ENCODE measurements at places on chromosomes 7 and 10.

- no peak for DNase-seq
Measured at GRCh38 chr10:91242940-91243339, 22.5 kb downstream of the PCGF5 start.

- DNase-seq, result no peak
Measured at GRCh38 chr7:50303335-50304128, 984 bp upstream of the IKZF1 start.

GRCh38 chr7:44398511-44398911 is 73.1 kb upstream of the CAMK2B start:
- DNase-seq, result no peak

DNA sequence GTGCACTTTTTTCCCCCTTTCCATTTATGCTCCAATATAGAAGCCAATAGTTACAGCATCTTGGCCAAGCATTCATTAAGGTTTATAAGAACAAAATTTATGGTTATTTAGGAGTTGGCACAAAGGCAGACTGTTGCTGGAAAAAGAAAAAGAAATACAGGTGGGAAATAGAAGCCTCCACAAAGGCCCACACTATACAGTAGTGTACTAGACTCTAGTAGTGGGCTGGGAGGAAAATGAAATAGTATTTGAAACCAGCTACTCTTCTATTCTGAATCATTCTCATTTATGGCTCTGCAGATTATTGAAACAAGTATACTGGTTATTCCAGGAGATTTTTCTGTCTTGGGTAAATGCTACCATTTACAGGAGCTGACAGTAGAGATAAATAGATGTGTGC is 80.9 kb upstream of the CDK6 start:
- DNase-seq, result no peak

- no peak for DNase-seq
Measured at GRCh38 chr7:116340943-116341907, 130.9 kb downstream of the TES start.

- no peak for DNase-seq
Measured at GRCh38 chr10:65793738-65794425, 1132.0 kb upstream of the LRRTM3 start.

DNA sequence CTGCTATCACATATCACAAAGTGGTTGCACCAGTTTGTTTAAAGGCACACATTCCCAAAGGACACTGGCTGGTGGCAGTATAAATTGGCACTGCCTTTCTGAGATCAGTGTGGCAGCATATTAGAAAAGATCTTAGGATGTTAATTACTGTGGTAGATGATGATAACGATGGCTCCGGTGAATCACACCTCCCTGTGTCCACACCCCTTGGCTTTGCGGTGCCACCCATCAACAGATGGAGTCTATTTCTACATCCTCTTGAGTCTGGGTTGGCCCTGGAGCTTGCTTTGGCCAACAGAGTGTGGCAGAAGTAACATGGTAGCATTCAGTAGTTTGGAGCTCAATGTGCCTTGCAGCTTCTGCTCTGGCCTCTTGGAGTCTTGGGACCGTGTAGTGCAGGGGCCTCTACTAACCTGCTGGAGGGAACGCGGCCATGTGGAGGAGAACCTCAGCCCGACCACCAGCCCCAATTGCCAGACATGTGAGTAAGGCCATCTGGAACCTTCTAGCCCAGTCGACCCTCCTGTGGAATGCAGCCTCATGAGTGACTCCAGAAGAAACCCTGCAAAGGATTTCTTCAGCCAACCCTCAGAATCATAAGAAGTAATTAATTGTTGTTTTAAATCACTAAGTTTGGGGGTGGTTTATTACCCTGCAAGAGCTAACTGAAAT is 27.2 kb upstream of the PLEKHA1 start:
- no peak for DNase-seq

DNA sequence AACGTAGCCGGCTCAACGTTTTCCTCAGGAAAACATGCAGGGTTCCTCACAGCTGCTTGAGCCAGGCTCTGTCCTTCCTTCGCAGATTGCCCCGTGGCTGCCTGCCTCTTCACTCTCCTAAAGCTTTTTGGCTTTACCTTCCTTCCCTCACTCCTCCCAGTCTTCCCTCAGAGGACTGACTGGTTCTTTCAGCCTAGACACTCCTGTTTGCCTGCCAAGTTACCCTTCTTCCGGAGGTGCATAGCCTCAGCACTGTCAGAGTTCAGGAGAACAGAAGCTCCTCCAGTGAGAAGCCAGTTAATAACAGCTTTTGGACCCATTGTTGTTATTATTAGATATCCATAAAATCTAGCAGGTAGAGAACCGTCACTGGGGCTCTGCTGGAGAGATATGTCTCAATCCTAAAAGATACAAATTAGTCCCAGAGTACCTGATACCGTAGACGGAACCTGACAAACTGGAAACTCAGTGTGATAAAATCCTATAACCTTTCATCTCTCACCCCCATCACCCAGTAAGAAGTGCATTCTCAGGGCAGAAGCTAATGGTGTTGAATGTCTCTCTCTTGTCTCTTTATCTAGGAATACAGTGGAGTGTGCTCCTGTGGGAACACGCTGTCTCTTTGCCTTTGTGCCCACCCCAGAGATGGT is 79.6 kb downstream of the SND1 start:
- no peak for DNase-seq

DNA sequence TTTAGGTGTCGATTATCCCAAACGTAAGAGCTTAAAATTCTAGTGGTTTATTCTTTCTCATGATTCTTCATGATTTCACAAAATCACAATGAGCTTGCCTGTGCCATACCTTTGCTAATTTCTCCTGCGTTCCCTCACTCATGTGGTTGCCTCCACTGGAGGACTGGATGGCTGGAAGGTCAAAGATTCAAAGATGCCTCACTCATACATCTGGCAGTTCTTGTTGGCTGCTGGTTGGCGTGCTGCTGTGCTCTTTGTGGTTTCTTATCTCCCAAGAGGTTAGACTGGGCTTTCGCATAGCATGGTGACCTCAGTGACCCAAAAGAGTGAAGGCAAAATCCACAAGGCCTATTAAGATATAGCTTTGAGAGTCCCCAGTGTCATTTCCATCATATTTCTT is 877.6 kb upstream of the AUTS2 start:
- DNase-seq, result no peak

DNA sequence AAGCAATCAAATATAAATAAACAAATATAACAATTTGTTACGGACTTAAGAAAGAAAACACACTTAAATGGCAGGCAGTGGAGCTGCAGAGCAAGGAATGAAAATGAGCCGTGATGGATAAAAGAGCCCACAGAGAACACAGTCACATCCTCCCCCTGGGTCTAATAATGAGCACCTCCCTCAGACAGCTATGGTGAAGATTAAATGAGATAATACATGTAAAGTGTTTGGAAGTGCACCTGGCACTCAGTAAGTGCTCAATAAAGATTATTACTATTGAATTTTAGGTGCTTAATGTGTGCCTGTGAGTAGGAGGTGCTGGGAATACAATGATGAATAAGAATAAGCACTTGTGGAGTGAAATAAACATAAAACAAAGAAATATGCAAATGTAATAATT is 49.1 kb upstream of the CABCOCO1 start:
- no peak for DNase-seq

DNA sequence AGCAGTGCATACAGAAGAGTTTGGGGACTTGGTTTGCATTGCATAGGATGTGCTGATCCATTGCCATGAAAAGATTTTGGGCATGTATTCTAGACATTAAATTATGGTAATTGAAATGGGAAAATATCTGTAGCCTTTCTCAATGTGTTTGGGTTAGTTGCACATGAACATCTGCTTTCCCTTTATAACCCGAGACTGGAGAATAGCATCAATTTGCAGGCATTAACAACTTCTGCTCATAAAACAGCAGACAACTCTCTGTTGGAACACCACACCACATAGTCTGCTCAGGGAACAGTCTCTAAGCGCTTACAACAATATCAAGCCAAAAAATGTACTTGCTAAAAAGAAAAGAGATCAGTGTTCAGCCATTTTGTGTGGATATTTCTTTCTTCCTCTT is 1391.1 kb upstream of the LRRTM3 start:
- no peak for DNase-seq

GRCh38 chr10:75179657-75180177 is 30.9 kb upstream of the VDAC2 start:
- DNase-seq, result no peak

GRCh38 chr7:29177963-29178600 is 16.5 kb upstream of the CHN2 start:
- DNase-seq, result no peak

DNA sequence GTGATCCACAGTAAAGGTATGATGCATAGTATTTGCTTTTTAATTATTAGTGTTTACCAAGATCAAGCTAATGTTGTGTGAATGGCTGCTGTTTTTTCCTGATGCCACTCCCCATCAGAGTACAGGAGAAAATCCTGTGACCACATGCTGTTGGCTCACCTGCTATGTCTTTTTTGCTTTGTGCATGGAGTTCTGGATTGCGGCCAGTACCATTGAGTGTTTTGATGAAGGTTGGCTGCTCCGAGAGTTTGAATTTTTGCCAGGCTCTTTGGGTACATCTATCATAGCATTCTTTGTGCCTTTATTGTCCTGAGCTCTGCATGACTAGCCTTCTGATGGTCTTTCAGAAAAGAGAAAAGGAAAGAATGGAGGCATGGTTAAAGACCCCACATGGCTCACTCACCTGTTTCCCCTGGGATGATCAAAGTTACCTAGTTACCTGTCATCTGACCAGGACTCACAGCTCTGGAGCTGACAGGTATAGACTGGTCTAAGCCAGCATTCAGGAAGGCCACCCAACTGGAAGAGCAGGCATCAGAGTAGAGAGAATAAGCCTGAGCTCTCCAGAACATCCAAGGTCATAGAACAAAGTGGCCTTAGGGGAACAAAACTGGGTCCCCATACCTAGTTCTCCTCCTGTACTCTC is 11.8 kb upstream of the SGPL1 start:
- no peak for DNase-seq

- DNase-seq, result no peak
Measured at GRCh38 chr10:22477334-22478287, 132.3 kb downstream of the SPAG6 start.

- DNase-seq, result no peak
Measured at GRCh38 chr7:7005303-7005702, 177.0 kb upstream of the C1GALT1 start.

DNA sequence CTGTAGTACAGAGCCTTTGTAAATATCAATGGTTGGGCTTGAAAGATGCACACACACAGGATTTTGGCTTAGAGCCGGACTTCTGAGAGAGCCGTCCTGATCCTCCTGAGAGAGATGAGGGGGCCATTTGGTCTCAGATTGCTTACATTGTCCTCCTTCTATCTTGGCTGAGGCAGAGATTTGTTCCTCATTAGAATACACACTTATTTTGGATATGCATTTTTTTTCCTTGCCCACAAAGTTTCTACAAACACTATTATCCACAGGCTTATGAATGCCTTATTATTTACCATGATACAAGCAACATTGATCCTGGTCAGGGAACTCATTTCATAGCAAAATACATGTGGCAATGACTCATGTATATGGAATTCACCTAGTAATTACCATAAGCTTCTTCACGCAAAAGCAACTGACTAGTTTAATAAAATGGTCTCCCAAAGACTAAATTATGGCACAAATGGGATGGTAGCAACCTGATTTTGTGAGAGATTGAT is 175.3 kb downstream of the MDFIC start:
- DNase-seq, result no peak

GRCh38 chr7:40199076-40199802 is 64.4 kb downstream of the SUGCT start:
- no peak for DNase-seq

- no peak for DNase-seq
Measured at GRCh38 chr7:92988941-92989545, 128.7 kb downstream of the SAMD9 start.

GRCh38 chr7:113561446-113561845 is 357.4 kb downstream of the PPP1R3A start:
- no peak for DNase-seq

DNA sequence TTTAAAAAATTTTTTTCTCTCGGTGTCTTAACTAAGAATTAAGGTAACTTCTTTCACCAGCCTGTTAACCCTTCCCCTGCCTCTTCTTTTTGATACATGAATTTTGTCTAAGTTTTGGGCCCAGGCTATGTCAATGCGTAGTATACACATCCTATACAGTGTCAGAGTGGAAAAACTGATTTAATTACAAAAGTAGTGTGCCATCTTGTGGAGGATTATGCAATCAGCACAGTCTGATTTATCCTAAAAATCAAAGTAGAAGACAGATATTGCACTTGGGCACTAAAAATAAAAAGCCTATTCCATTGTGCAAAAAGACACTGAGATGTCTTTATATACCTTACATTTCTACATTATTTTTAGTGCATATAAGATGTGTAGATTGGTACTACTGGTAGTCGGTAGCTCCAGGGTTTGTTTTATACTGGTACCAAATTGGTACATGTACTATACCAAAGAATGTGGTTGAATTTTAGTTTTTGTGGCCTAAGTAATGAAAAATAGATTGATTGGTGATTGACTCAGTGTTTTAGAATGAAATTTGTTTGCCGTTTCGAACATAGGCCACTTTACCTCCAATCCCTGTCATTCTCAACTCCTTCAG is 96.6 kb downstream of the MKLN1 start:
- peak; percentile 56 for DNase-seq

DNA sequence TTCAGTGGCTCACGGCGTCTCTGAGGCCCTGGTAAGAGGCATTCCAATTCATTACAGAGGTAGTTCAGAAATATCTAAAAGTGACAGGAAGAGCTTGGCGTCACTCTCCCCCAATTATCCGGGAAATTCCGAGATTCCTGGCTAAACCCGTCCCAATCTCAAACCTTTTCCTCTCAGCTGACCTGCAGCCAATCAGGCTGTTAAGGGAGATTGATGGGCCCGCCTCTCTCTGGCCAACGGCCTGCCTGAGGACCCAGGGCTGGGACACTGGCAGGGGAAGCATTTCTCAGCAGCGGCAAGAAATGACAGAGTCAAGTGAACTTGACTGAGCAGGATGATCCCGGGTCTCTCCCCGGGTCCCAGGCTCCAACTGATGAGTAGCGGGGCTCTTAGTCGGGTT is 72.3 kb downstream of the EBF3 start:
- DNase-seq, result no peak

DNA sequence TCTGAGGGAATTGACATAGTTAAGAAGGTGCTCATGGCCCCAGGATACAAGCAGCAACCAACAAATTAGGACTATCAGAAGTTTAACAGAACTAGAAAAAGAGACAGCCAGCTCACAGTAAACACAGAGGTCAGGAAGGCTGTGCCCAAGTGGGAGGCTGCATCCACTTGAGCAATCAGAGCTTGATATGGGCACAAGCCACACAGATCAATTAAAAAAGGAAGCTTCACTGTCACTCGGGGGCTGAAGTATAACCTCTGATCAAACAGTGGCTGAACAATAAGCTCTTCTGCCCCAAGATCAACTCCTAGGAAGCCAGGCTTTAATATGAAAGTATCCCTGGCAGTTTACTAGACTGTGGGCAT is 40.0 kb downstream of the ZNF438 start:
- no peak for DNase-seq

- DNase-seq, result no peak
Measured at GRCh38 chr10:43237631-43238446, 29.0 kb downstream of the RASGEF1A start.

DNA sequence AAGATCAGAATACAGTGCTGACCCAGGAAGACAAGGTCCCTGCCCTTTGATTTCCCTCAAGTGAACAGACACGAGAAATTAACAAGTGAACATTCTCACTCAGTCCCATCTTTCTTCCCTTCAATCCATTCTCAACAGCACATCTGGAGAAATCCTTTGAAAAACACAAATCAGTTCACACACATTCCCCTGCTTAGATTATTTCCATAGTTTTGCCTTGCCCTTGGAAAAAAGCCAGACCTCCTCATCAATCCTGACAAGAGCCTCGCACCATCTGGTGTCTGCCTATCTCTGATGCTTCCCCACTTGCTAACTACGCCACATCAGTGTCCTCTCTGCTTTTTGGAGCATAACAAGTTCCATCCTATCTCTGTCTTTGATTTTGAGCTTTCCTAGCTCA is 94.4 kb upstream of the KIAA1217 start:
- DNase-seq, result no peak

- no peak for DNase-seq
Measured at GRCh38 chr7:74017125-74017524, 10.8 kb upstream of the ELN start.
